ENCODE measurements at places on chromosomes 2 and 18.
A peak's percentile ranks its signal among the peaks of the same experiment; 100 is the strongest.

DNA sequence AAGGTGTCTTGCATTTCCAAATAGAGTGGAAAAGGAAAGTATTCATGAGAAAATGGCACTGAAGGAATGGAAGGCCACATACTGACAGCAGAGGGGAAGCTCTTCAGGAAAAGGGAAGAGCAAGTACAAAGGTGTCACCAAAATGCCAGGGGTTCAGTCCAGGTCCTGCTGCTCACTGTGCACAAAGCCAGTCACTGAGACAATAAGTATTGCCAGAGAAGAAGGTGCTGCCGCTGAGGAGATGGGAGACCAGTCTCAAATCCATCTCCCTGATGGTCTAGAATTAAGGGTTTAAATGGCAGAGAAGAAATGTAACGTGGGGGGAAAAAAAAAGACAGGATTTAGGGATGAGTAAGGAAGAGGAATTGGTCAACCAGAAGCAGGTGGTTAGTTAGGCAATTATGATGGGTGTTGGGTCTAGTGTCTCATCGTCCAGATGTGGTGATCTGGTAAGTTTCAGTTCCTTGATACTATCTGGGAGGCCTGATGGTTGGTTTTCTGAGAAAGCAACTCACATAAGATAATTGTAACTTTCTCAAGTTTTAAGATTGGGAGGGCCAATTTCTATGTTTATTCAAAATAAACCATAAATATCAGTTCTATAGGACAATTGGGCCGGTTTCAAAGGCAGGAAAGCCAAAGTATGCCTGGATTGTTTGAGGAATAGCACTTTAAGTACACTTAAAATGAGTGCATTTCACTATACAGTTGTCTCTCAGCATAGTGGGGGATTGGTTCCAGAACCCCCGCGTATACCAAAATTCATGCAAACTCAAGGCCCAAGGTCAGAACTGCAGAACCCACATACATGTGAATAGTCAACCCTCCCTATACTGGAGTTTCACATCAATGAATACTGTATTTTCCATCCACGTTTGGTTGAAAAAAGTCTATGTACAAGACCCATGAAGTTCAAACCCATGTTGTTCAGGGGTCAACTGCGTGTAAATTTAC, 109.1 kb upstream of the DNAJC10 start:
- peak; percentile 45 for DNase-seq

GRCh38 chr2:156083763-156084493, 248.6 kb downstream of the NR4A2 start:
- no peak for DNase-seq

GRCh38 chr2:152930501-152930900, 212.1 kb downstream of the ARL6IP6 start:
- no peak for DNase-seq

- DNase-seq: no peak
These were observed 255.1 kb downstream of the DOK6 start for GRCh38 chr18:69655816-69656215.

- DNase-seq: no peak
These were observed 6.5 kb downstream of the SCN3A start for GRCh38 chr2:165197346-165197745.

- no peak for DNase-seq
These were observed 71.5 kb downstream of the SFXN5 start for GRCh38 chr2:72999729-73000725.

DNA sequence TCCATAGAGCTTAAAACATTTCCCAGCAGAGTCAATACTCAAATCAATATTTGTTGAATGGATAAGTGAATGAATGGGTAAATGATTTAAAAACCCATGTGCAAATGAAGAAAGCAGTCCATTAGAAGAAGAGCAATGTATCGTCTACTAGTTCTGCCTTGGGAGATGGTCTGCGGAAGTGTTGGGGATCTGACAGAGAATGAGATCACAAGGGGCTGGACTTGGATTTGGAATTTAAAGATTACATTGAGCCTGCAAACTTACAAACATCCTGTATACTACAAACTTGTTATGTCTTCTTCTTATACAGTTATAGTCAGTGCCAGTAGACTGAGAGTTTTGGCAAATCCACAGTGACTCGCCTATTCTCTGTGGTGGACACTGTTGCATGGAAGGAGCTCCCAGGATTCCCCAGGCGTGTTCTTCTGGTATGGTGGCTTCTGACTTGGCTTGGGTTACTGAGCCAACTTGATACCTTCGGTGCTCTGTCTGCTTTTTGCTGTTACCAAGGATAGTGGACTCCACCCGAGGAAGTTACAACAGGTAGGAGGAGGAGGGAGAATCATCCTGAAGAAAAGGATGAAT, 163.3 kb upstream of the SERPINE2 start:
- no peak for DNase-seq

DNA sequence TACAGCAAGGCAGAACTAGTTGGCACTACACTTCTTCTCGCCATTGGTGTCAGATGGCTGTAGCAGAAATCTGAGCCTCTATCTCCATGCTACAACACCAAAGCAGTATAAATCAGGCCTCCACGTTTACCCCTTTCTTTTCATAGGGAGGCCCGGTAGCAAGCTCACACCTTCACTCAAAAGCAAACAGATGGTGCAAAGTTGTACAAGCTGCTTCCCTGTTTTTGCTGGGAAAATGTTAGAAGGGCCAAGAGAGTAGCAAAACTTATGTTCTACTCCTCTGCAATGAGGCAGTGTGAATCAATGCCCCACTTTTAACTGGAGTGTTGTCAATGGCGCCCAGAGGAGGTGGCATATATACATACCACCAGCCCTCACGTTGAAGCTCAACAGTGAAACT, 369.6 kb upstream of the NRXN1 start:
- no peak for DNase-seq

DNA sequence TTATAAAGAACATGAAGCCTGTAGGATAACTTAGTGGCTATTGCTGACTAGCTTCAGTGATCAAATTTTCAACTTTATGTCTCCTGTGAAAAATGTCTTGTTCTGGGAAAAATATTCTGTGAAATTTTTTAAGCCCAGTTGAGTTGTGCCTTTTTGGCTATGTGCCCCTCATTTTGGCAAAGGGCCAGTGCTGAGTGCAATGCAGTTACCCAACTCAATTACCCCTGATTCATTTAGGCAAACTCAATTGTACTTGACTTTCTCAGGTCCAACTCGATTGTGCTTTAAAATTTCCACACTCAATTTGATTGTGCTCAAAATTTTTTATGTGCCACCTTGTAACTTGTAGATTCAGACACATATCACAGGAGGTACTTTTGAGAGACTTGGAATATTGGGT, 548.8 kb upstream of the NRP2 start:
- no peak for DNase-seq

DNA sequence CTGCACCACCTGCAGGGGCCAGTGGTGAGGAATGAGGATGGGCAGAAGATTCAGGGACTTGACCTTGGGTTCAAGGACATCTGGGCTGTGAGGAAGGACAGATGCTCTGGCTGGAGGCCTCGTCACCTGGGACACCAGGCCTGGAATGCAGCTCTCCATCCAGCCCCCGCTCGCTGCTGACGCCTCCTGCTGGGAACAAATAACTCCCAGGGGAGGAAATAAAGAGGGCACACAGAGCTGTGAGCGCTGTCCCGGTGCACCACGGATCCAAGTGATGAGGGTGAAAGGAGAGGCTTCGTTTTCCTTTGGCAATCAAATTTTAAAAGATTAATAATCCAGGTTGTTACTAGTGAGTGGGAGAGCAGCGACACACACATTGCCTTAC, 368.0 kb upstream of the MYT1L start:
- DNase-seq: no peak

DNA sequence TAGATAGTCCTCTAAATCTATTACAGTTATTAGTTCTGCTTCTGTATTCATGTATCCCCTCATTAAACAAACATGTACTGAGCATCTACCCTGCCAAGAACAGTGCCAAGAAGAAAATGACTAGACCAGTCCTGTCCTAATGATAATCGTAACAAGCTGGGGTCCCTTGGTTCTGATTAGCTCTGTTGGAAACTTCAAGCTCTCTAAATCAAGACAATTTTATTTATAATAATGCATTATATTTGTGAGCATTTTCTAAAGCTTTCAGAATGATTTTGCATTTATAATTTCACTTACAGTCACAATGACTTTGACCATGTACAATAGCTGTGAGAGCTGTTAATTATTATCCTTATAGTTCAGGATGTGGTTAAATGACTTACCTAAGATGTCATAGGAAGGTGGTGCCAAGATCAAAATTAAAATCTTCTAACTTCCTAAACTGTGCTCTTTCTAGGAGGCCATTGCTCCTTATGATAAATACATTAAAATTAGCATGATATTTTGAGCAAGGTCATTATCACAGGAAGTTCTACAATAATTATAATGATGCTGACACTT, 336.5 kb upstream of the SLC39A10 start:
- no peak for DNase-seq

DNA sequence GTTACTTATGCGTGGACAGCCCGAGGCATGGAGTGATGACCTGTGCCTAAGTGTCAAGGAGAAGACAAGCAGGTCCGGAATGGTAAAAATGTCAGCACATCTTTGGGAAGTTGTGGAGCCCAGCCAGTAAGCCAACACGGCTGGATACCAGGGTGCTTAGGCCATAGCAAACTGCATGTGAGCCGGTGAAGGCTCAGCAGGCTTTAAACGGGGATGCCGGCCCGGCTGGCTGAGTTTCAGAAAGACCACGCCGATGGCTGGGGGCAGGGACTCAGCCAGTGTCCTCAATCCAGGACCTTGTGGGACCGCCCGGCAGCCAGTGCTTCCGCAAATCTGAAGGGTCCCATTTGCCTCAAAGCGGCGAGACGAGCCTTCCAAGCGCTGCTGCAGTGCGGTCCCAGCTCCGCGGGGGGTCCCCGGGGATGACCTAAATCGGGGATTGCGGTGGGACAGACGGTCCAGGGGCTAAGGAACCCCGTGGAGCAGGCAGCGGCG, 946 bp upstream of the AGAP1 start:
- DNase-seq: no peak

DNA sequence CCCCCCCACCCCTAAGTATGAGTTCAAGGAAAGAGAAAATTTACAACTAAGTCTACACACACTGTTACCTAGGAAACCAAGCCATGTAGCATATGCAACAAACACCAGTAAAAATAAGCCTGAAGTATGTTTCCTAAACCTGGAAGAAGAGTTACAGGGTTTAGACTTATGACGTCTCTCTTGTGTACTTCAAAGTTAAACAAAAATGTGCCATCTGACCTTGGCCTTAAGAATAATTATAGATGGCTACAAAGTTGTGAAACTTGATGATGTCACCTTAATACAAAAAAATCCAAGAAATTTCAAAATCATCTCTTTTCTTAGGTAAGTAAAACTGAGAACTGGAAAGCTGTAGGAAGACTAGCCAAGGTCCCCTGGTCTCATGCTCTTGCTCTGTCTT, 297.6 kb upstream of the NRXN1 start:
- DNase-seq: no peak

GRCh38 chr2:89849731-89850130, 1158.3 kb downstream of the RPIA start:
- no peak for DNase-seq

DNA sequence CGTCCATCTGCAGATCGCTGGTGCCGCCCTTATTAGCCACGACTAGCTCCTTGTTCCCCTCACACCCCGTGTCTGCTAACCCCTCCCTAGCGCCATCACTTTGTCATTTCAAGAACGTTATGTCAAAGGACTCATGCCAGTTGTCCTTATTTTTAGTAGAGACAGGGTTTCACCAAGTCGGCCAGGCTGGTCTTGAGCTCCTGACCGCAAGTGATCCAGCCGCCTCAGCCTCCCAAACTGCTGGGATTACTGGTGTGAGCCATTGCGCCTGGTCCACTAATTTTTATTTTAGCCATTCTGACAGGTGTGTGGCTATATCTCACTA, 138.9 kb upstream of the HDAC4 start:
- DNase-seq: no peak

- DNase-seq: no peak
These were observed 153.4 kb downstream of the MGAT5 start for GRCh38 chr2:134407154-134407890.

- DNase-seq: no peak
These were observed 14.6 kb upstream of the MEP1B start for GRCh38 chr18:32175265-32175664.

GRCh38 chr2:8249769-8250168, 432.1 kb upstream of the ID2 start:
- no peak for DNase-seq

GRCh38 chr2:123540291-123540690, 484.8 kb upstream of the CNTNAP5 start:
- DNase-seq: no peak

GRCh38 chr2:182117196-182117595, 131.5 kb downstream of the PPP1R1C start:
- DNase-seq: no peak

- peak; percentile 82 for DNase-seq
These were observed 160.8 kb downstream of the AGPS start for GRCh38 chr2:177553176-177553884.

DNA sequence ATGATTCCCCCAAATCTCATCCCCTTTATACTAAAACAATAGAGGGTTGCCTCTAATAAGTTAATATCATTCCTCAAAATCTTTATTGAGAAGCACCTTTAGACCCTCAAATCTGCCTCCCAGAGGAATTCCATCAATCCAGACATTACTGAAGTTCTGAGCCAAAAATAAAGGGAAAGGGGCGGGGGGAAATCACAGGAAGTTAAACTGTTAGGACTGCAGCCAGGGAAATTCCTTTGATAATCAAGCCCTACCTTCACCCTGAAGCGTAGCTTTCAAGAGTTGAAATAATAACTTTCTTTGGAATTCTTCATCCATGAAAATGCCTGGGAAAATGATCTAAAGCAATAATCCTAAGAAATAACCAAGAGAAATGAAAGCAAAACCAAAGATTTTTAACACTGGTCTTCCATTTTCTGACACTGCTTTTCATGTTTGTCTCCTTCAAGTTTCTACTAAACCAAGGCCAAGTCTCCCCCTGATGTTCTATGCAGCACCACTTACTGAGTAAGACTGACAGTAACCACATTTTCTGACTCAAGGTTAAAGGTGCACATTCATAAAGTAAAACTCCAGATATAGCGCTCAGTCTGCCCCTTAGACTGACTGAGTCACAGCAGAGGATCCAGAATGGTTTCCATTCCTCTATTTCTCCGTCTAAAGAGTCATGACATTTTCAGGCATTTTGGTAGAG, 78.2 kb downstream of the TCF4 start:
- peak; percentile 78 for DNase-seq

GRCh38 chr2:108048752-108049151, 62.4 kb downstream of the SLC5A7 start:
- no peak for DNase-seq

Data from suppressor macrophage treated with lipopolysaccharide for 1 hour (primary cell).